Activated naive CD4-positive, alpha-beta T cell treated with Interleukin-2 at 50 U/mL for 16 hours (primary cell): ENCODE measurements at places on chromosomes 5 and 9.

DNA sequence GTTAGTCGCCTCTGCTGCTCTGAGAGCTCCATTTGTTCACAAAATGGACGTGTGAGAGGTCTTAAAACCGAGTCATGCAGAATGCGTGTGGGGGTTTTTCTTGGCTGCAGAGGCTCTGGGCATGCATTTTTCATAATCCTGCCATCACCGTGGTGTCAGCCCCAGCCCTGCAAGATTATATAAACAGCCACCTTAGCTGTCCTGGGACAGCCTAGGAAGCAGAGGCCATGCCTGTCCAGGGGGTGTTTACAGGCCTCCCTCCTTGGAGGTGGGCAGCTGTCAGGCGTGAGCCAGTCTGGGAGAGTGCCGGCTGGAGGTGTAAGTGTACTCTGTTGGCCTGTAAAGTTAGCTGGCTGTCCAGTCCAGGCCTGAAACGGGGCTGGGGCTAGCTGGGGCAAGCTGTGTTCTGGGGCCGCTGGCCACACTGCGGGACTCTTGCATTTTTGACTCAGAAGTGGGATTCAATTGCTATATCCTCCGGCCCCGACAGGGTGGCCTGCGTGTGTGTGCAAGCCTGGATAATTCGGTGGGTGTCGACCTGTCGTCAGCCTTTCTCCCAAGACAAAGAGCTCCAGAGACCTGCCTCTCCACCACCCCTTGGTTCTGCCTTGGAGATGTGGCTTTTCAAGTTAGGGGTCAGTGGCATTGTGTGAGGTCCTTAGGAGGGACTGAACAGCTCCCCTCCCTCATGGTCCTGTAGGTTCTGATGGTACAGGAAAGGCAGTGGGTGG, 2.4 kb downstream of the WNK2 start:
- no peak for DNase-seq

DNA sequence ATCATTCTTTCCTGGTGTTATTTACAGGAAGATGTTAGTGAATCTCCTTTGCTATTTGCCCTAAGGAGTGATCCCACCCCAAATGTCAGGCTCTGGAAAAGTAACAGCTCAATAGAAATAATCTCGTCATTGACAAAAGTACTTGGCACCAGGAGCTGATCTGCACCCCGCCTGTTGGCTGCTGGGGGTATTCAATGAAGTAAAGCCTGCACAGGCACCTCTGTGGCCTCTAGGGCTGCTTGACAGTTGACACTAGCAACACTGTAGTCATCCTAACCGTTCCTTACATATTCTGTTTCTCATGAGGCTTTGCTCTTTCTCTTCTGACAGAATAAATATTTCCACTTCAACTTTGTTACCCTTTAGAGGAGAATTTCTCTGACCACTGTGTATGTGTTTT, 103.4 kb downstream of the DOCK2 start:
- DNase-seq = no peak

DNA sequence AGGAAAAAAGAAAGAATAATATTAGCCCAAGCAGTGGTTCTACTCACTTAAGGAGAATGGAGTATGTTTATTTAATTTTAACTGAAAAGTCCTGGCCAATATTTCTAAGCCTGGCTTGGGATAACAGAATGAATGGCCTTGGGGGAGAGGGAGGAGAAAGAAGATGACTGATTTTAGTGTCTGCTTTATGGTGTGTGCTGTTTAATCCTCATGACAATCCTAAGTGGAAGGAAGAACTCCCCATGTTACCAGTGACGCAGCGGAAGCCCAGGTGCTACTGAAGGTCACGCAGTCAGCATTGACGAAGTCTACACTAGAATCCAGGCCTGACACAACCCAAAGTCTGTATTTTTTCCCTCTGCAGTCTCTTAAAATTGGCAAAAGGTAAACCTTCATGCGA, 50.5 kb downstream of the PALM2AKAP2 start:
- no peak for DNase-seq

DNA sequence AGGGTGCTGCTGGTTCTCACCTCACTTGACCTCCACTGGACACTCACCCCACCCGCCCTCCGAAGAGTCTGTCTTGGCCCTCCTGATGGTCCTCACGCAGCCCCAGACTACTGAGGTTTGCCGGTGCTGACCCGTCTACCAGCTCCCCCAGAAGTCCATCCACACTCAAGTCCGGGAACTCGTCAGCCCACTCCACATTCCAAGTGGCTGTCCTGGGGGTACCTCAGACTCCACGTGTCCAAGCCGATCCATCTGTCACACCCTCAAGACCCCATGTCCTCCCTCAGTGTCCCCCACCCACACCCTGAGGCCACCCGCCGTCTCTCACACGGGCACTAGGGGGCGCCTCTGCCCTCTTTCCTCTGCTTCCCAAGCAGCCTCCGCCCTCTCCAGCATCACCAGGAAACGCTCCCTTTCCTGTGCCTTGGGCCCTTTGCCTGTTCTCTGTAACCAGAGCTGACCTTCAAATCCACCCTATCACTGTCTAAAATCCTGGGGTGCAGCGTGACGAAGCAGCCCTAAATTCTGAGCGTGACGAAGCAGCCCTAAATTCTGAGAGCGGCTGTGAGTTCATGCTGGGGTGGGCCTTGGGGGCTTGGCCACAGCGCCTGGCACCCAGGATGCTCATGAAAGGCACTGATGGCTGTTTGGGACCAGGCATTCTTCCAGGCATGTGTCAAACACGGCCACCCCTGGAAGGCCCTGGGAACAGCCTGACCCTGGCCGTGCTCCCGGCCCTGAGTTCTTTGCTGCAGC, 95.7 kb downstream of the KCNT1 start:
- peak; percentile 35 for DNase-seq

DNA sequence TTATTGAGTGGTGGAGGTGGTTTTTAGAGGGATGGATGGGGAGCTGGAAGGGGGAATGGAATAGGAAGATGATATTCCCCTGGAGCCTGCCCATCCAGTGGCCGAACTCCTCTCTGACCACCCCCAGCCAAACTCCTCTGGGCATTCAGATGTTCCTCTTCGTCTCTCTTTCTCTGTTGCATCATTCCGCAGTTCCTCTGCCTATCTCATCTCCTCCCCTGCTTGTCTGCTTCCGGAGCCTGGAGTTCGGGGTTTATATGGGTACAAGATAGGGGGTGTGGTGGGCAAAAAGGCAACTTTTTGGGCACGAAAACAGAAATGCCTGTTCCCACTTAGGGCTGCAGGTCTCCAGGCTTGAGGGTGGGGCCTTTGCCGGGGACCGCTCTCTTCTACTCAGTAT, 12.2 kb upstream of the CDK5RAP2 start:
- DNase-seq = no peak

GRCh38 chr9:79224672-79225433, 346.9 kb upstream of the TLE4 start:
- DNase-seq = no peak

DNA sequence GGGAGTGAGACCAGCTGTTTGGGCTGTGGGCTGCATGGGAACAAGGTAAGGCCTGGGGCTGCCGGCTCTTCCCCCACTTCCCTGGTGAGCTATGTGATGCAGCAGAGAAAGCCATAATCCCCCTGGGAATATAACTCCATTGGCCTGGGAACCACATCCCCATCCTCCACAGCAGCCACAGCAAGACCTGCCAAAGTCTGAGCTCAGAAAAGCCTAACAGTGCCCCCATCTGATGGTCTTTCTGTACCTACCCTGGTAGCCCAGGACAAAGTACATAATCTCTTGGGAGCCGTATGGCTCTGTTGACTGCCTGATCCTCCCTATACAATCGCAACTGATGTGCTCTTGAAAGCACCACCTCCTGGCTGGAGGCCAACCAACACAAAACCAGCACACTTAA, 432.6 kb downstream of the CDH18 start:
- no peak for DNase-seq

DNA sequence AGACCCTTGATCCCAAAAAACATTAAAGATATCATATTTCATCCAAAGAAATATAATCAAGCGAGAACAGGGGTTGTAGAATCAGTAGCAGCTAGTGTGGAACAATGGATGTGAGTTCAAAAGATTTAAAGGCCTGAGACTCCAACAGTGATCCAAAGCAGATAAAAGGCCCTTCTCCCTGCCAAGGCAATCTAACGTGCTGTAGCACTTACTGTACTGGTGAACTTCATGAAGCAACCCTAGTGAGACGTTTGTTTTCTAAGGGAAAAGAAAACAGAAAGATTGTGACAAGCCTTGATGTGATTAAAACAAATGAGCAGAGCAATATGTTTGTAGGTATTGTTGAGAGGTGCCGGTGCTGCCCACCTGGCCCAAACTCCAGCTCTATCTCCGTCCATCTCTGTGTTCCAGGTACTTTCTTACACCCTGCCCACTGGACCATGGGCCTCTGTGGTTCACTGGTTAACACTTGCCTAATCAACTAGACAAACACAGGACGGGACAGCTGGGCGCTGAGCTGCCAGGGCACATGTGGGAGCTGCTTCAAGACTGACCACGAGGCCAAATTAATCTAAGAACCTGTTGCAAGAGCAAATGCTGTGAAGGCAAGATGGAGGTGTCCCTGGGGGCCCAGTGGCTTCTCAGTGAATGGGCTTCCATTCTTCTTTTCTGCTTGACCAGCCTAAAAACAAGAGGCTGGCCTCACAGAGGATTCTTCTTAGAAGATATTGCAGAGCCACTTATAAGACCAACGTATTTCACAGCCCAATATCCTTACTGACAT, 265.5 kb downstream of the CWC27 start:
- no peak for DNase-seq

DNA sequence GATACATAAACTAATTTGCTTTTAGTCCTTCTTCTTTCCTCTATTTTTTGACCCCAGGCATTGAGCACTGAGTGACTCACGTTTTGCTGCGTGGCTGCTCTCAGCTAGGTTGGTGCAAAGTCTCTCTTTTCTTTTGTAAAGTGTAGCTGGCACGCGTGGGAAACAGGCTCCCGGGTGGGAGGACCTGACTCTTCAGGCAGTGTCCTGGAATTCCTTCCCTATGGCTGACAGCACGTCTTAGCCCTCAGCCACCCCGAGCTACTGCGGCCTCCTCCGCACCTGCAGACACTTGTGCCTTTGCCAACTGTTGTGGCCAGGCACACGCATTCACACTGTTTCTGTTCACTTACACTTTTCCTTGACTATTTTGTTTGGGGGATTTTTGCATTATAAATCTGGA, 877 bp upstream of the SCGB3A1 start:
- DNase-seq = no peak

DNA sequence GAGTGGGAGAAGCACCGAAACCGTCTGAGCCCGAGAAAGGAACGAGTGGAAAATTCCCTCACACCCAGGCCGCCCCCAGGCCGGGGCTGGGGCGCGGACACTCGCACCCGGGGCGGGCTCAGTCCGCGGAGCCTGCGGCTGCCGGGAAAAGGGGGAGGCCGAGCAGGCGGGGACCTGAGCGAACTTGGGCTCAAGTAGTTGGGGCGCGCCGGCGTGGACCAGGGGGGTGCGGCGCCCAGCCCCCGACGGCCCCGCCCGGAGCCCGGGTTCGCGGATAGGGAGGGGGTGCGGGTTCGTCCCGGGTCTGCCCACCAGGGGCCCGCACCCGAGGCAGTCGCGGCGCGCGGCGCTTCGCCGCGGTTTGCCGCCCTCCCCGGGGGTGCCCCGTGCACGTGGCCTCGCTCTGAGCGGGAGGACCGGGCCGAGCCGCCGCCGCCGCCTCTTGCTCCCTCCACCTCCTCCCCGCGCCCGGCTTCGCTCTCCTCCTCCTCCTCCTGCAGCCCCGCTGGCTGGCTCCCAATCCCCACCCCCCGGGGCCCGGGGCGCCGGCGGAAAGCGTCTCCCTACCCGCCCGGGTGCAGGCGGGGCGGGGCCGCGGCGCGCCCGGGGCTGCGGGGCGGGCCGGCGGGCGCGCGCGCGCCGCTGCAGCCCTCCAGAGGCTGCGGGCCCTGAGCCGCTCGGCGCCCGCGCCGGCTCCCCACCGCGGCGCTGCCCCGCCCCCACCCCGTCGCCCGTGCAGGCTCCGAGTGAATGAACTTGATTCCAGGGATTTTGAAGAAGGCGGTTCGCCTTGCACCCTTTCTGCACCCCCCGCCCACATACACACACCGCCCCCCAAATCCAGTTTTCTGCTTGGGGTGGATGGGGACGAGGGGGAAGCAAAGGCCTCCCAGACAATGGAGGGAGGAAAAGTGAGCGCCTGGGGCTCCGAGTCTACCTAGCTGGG, 1.3 kb upstream of the NFIB start:
- peak; percentile 21 for DNase-seq

DNA sequence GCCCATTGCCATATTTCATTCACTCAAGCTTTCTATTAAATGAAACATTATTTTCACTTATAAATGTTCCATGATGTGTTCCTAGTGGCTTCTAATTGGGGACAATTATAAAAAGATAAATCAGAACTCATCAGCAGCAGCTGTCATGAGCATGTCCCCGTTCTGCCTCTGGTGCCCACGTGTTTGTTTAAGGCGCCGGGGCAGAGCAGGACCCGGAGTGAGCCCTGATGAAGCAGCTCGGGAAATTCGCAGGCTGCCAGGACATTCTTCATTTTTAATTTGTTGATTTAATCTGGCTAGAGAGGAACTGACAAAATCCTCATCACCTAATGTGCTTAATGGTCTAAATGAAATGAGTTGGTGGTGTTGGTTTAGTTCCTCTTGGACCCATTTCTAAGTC, 475.0 kb downstream of the CTNND2 start:
- no peak for DNase-seq

DNA sequence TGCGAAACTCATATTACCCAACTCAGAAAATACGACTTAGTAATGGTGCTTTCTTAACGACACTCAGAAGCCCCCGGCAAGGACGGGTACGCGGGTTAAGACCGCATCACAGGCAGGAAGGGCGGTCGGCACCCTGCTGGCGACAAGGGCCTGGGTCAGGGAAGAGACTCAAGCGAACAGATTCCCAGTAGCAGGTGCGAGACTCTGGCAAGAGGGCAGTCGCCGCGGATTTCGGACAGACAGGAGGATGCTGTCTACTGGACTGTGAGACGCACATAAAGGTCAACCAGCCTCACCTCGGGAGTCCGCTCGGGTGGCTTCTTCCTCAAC, 398 bp downstream of the RAPGEF6 start:
- peak; percentile 60 for DNase-seq
